ENCODE measurements at places on chromosomes 7 and 10.

- no peak for DNase-seq
Measured at GRCh38 chr7:73644688-73645286, 20.5 kb upstream of the MLXIPL start.

DNA sequence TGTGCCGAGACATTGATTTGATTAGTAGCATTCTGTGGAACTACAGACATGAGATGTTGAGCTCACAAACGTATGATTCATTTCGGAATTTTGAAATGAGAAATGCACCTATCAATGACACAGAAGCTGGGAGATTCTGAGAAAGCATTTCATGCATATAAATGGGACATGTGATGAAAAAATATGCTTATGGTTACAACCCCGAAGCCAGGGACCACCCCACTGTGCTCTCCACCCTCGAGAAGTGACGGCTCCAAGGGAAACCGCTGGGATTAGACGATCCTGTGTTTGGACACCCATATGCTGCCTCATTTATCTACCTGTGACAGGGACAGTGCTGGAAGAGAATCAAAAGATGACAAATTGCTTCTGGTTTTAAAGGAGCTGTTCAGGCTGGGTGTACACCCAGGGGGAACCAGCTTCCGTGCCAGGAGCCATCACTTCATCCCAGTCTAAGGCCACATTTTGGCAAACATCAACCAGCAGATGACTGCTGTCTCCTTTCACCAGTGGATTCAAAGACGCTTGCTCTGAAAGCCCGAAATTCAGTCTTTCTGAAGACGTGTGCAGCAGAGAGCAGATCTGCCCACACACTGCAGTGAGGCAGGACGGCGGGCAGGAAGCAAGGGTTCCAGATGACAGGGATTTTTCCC lies 109.9 kb downstream of the ATXN7L1 start:
- DNase-seq = peak; percentile 65

DNA sequence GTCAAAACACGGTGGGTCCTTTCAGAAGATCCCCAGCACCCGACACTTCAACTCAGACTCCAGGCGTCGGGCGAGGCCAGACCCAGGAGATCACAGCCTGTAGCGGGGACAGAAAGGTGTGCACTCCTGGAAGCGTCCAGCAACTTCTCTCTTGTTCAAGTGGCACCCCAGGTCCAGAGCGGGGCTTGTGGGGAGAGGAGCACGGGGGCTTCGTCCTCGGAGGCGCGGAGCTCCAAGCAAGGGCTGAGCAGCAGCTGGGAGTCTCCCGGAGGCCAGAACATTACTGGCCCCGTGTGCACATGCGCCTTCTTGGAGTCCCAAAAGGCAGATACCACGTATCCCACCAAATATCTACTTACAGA lies 54.9 kb downstream of the ZRANB1 start:
- no peak for DNase-seq

DNA sequence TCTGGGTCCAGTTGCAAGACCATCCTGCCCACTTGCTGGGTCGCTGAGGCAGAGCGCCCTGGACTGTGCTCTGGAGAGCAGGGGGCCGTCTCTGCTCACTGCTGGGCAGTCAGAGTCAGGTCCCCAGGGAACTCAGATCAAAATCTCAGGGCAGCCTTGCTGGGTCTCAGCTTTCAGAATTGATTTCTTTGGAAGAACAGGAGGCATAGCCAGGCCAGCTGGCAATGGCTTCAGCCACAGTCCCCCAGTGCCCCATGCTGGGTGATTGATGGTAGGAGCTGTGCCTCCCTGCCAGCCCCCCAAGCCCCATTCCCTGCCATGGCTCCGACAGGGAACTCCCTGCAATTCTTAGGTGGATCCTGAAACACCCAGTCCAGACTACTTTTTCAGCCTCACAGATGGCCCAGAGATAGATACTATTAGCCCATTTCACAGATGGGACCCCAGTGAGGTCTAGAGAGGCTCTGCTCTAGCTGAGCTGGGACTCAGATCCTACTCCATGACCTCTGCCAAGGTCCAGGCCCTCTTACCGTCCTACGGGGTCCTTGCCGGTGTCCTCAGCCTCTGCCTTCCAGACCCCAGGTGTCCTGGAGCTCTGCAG lies 467 bp downstream of the MMRN2 start:
- no peak for DNase-seq

DNA sequence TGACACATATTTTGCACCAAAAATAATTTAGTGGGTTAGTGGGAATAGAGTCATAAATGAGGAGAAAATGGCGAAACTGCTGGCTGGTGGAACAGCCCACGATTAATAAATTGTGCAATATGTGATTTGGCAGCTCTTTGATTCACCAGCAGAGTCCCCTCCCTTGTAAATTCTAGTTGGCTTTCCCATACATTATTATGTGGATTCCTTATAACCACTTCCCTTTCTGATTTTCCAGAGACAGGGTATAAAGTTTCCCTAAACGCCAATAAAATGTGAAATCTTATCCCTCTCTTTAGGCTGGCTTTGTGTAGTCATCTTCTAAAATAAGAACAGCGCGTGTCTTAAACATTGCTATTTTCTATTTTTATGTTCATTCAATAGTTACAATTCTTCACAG lies 149.4 kb upstream of the FERD3L start:
- DNase-seq = no peak

DNA sequence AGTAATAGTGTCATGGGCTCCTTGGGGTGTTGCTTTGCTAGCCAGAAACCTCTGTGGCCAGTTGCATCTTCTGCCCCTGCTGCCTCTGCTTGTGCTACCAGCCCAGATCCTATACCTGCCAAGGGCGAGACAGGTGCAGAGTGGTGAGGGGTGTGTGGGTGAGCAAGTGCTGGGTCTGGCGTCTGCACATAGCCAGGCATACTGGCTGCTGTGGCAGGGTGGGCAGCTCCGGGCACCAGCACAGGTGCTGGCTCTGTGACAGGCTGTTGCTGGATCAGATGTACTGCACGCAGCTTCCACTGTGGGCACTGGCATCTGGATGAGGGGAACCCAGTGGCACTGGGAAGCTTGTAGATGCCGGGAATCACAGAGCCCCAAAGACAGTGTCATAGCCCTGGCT lies 148.4 kb downstream of the NXPH1 start:
- no peak for DNase-seq

GRCh38 chr7:135374736-135375135 lies 135.2 kb downstream of the CNOT4 start:
- no peak for DNase-seq

DNA sequence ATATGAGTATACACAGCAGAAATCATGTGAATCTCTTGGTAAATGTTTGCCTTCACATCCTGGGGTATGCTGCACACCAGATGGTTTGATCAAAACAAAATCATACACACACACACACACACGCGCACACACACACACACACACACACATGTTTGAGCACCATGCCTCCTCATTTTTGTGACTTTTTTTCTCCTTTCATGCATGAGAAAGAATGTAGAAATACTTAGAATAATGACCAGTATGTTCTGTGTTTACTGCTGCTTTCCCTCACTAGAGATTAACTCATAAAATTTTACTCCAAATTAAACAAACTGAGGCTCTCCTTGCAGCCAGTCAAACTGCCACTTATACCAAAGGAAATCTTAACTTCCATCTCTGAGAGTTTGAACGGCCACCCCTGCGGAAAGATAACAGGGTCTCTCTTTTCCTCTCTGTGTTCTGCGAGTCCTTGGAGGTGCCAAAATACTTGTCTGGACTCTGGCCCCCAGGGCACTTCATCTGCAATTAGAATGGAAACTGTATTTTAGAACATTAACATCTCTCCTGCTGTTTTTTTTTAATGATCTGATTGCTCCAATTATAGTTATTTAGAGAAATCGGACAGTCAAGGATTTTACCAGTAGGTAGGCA lies 320.8 kb upstream of the NFE2L3 start:
- DNase-seq = no peak

- DNase-seq = no peak
Measured at GRCh38 chr10:101075775-101076174, 14.0 kb downstream of the KAZALD1 start.

DNA sequence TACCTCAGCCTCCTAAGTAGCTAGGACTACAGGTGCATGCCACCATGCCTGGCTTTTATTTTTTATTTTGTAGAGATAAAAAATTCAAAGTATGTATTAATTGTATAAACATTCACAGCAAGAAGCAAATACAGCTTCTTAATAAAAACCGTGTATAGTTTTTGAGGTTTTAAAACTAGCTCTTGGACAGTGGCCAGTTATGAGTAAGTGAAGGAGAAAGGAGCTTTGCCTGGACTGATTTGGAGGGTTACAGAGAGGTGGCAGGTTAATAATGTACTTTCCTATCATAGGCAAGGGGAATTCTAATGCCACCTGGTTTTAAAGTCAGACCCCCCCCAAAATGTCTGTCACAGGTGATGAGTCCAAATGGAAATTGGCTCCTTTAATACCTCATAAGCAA lies 43.4 kb downstream of the ZNRF2 start:
- no peak for DNase-seq

GRCh38 chr10:9828110-9828509 lies 1189.6 kb upstream of the CELF2 start:
- DNase-seq = no peak

DNA sequence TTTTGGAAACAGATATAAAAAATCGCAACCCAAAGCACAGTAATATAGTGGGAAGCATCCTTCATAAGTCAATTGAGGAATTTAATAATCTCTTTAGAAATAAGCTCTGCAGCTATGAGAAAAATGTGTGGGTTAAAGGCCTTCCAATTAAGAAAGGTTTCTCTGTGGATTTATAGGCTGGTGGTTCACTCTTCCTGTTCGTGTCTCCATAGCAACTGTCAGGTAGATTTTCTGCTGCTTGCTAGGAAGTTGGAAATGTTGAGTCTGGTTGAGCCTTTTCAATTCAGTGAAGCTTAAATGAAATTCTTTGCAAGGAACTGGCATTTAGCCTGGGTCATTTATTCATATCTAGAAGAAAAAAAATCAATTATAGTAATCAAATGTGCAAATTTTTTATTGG lies 652.8 kb upstream of the CELF2 start:
- DNase-seq = no peak

DNA sequence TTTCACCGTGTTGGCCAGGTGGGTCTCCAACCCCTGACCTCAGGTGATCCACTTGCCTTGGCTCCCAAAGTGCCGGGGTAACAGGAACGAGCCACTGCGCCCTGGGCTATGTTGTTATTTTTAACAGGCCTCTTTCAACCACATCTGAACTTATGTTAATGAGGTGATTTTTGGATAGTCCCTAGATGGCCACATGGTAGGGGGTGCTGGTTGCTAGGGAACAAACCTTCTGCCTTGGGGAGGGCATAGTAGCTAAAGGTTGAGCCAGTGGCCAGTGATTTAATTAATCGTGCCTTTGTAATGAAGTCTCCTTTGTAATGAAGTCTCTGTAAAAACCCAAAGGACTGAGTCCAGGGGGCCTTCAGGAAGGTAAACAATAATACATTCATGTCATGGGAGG lies 9.1 kb downstream of the COMTD1 start:
- DNase-seq = peak; percentile 11

DNA sequence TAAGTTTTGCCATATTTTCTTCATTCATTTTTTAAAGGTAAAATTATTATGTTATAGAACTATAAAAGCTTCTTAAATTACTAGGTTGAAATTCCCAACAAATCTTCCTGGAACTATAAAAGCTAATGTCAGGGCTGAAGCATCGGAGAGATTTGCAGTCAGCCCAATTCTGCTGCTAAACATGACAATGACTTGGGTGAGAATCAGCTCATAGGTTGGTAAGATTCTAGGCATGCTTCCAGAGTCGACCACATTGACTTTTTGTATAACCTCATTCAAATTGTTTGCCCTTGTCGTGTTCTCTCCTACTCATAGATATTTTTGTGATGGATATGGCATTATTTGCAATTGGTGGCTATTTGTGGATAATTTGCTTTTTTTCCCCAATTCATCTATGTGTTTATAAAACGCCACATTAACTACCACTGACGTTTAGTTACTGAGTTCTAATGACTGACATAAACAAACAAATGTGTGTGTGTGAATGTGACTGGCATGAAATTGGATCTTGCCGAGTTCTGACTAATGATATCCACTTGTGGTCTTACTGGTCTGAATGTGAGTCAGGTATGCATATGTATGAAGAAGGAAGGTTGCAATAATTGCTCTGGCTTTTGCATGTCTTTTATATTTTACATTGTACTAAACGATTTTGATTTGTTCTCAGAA lies 579.8 kb downstream of the PARD3 start:
- DNase-seq = no peak

- DNase-seq = no peak
Measured at GRCh38 chr7:131546126-131546525, 10.3 kb downstream of the PODXL start.

GRCh38 chr7:22942191-22942590 lies 71.7 kb downstream of the HYCC1 start:
- no peak for DNase-seq

- DNase-seq = no peak
Measured at GRCh38 chr10:6916601-6917000, 336.5 kb upstream of the PRKCQ start.

DNA sequence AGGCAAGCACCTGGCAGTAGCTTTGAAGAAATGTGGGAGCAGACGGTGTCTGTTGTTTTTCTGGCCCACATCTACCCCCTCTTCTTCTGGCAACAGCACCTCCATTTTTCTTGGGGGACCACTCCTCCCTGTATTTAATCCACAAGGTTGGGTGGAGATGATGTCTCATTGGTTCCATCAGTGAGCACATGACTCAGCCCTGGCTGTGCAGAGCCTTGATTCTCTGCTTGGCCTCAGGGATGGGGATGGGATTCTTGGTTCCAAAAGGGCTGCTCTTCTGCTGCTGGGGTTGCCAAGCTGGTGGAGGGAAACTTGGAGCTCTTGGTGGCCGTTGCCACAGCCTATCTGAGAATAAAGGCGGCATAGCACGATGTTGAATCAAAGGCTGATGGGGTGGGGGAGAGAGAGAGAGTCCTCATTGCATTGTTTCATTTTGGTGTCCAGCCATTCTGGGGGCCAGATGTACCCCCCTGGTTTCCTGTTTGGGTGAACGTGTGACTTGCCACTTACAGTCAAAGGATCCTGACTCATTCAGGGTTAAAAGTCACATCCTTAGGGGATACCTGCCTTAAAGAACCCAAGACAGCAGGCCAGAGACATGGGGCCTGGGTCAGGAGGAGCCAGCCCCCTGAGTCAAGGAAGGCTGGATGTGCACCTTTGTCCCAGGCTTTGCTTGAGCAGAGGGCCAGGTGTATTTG lies 25.9 kb downstream of the GRK5 start:
- DNase-seq = no peak

DNA sequence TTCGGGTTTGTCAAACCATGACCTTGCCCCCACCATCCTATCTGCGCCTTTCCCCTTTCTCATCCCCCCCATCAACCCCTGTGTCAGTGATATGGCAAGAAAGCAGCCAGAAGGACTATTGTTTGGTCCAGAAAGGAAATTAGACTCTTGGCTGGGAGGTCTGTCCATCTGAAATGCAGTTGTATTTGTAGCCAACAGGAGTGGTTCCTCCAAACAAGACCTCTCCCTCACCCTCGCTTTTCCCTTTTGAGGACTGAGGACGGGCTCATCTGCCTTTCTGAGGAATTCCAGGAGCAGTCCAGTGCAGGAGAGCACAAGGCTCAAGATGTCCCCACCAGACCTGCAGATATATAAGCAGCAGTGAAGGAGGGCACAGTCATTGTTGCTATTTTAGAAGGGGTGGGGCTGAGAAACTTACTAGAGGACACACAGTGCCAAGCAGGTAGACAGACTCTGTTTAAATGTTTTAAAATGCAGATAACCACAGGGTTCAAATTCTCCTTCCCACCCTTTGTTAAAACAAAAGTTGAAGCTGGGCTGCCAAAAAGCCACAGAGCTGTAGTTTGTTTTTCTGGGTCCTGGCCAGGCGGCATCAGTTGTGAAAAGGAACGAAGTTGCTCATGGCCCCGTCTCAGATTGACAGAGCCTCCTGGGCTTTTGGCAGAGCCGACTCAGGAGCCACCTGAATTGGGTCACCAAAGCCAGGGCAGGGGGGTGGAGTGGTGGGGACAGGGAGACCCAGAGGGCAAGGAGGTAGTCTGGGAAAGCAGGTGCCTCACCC lies 37.3 kb downstream of the CYP17A1 start:
- DNase-seq = no peak
